ENCODE measurements at places on chromosomes 11 and 22.

GRCh38 chr22:46052801-46053562 lies 76.0 kb upstream of the WNT7B start:
- no peak for DNase-seq

- no peak for DNase-seq
Observed at GRCh38 chr11:1949302-1949701, 2.2 kb downstream of the MRPL23 start.

- DNase-seq, result no peak
Observed at GRCh38 chr11:35242412-35243242, 103.7 kb downstream of the CD44 start.

- DNase-seq, result peak; percentile 83
Observed at GRCh38 chr22:46829941-46830715, 67.7 kb downstream of the TBC1D22A start.

- DNase-seq, result no peak
Observed at GRCh38 chr11:103928802-103929161, 107.7 kb upstream of the DDI1 start.

DNA sequence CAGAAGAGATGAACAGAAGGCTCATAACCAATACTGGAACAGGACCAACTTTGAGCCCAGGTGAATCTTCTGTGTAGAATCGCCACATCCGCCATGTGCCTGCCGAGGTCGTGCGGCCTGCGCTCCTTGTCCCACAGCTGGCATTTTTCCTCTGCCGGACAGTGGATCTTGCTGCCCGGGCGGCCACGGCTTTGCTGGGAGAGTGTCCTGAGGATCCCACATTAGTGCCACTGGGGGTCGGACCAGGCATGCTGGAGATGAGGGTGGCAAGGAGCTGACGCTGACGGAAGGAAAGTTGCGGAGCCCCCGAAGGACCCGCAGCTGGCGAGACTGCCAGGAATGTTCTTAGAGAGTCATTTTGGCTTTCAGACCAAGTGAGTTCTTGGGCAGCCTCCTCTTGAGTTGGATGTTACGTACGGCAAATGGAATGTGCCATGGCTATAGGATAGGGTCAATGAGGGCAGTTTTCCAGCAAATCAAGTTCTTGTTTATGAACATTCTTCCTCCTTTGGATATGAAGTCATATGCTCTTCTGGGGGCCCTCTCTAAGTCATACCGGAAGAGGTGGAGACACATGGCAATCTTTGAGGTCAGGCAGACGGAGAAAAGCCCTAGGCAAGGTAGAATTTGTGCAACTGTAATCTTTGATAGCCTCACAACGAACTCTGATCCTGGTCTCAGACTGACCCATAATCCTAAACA lies 57.4 kb upstream of the NUP160 start:
- no peak for DNase-seq

DNA sequence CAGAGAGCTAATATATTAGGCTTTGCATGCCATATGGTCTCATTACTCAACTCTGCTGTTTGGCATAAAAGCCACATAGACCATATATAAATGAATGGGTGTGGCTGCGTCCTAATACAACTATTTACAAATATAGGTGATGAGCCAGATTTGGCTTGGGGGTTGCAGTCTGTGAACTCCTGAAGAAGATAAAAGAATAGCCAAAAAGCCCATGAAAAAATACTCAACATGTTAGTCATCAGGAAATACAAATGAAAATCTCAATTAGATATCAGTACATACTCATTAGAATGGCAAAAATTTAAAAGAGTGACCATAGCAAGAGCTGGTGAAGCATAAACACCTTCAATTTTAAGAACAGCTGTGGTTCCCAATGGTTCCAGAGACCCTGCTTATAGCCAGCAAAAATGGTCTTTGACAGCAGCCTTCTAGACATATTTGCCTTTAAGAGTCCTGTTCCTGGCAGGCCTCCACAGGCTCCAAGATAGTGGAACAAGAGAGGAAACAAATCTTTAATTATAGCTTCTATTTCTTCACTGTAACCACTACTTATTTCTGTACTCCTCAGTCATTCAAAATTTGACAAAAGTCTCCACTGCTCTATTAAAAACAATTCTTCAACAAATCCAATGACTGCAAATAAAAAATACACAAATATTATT lies 16.1 kb downstream of the C2CD3 start:
- DNase-seq, result no peak

- no peak for DNase-seq
Observed at GRCh38 chr11:110380836-110381622, 48.7 kb upstream of the FDX1 start.

DNA sequence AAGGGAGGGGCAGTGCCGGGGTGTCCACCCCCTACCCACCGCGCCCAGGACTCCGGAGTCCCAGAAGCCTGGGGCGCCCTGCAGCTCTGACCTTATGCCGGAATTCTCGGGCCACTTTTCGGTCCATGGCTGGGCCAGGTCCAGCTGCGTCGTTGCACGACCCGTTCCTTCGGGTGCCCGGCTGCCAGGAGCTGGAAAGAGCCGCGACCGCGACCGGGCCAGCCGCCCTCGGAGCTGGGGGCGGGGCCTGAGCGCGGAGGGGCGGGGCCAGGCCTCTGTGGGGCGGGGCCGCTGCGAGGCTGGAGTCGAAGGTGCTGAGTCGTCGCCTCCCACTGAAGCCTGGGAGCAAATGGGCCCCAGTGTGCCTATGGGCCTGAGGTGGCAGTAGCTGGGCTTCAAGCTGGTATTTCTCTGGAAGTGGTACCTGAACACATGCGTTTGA lies at the start of gene USH1C:
Gene USH1C, minus strand, starts transcription at position 236 of the 442 bp plus-strand sequence. Its CDS starts 109 bp downstream, at position 127.
- no peak for DNase-seq

- DNase-seq, result no peak
Observed at GRCh38 chr11:111310723-111311122, 12.4 kb downstream of the POU2AF3 start.

GRCh38 chr22:10961043-10961860 lies 4566.7 kb upstream of the OR11H1 start:
- DNase-seq, result no peak

- DNase-seq, result no peak
Observed at GRCh38 chr11:86442420-86442819, 67.7 kb downstream of the CCDC81 start.

DNA sequence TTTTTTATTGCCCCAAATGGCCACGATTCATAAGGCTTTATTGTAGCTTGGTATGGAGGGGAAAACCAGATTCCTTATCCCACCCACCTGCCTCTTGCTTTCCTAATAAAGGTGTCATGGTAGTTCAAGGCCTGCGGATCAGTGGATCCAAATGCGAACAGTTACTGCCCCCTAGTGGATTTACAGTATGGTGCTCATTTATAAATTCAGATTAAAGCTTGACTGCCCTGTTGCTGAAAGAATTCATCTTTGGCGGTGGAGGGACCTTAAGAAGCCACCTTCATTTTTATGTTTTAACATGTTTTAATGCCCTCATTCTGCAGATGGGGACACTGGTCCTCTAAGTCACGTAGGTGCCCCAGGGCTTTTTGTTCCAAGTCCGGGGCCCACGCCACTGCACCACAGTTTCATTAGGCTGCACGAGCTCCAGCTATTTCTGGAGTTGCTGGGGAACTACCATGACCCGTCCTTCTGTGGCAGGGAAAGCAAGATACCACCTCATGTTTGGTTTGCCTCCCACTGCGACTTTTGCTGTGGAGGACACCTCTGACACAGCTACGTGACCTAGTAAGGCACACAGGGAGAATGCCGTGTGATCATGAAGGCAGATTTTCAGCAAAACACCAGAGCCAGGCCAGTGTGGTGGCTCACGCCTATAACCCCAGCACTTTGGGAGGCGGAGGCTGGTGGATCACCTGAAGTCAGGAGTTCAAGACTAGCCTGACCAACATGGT lies 15.6 kb upstream of the INCENP start:
- DNase-seq, result peak; percentile 87

DNA sequence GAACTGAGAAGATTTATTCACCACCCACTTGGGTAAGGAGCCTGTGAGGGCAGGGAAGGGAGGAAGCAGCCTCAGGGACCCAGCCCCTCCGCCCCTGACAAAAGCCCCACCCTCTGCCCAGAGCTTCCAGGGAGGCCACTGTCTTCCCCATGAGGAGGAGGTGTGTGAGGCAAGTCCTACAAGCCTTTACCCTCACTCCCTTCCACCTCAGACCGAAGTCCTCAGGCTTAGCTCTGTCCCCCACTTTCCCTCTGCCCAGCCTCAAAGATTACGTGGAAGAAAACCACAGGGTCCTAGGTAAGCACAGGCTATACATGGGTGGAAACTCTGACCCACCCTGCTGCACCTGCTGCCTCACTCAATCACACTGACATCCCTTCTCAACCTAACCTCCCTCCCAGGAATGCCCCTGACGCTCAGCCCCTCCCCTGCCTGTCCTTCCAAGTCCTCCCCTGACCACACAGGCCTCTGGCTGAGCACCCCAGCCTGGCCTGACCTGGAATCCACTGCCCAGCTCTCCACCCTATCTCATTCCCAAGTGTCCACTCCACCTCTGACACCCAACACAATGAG lies 3.6 kb upstream of the ARAP1 start:
- DNase-seq, result no peak

DNA sequence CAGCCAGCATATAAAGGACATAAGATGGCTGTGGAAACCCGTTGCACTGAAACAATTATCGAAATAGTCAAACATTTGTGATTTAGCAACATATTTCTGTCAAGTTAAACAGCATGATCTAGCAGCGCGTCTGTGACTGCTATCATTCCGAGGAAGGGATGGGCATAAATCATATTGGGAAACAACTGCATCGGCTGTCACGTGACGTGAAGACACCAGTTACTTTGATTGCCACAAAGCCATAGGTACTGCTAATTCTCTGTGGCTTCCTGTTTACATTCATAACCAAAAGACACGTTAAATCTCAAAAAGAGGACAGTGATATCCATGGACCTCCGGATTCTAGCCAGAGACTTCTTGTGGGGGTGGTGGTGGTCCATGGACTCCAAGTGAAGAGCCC lies 87.8 kb downstream of the CACNA1I start:
- DNase-seq, result no peak
